SK-N-SH (cell line): ENCODE measurements at places on chromosomes 5 and 9.
A peak's percentile ranks its signal among the peaks of the same experiment; 100 is the strongest.

GRCh38 chr5:14105718-14106410, 37.3 kb upstream of the TRIO start:
- no peak for DNase-seq

DNA sequence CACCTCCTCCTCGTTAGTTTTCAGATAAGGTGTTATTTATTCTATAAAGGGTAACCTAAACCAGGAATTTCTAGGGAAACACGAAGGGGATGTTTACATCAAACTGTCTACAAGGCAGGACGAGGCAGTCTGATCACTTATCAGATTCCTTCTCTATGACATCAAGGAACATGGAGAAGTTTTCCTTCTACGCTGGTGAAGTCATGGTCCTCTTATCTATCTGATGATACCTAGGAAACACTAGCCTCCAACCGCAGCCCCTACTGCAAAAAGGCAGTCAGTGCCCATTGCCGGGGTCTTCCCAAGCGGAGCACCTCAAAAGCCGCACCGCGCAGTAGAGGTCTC, 1.5 kb downstream of the MPDZ start:
- DNase-seq, result no peak

- DNase-seq, result no peak
Measured at GRCh38 chr5:39173069-39173468, 46.3 kb downstream of the FYB1 start.

- no peak for DNase-seq
Measured at GRCh38 chr9:1421436-1421835, 371.3 kb downstream of the DMRT2 start.

- no peak for DNase-seq
Measured at GRCh38 chr5:21236104-21236503, 1248.1 kb upstream of the CDH18 start.

DNA sequence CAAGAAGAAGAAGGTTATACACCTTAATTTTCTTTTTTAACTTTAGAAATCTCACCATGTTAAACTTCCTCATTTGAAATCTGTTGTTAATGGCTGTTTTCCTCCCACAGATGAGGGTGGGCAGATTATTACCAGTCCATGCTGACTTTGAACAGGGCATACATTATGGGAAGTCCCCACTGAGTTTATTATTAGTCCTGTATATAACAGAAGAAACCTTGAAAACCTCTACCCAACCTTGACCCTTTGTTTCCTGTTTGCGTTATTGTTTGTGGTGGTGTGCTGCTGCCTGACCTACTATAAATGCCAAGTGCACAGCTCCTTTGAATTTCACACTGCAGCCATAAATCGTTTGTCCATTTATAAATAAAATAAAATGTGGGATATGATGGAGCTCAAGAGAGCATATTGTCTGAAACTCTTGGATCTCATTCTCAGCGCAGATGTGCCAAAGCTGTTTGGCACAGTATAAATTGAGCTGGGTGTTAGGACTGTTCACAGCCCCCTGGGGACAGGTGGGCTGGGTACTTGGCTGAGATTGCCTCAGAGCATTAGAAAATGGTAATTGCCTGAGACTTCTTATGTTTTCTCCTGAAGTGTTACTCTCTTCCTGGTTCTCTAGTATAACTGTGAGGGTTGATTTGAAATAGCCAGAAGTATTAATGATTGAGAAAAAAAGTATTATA, 139.6 kb downstream of the SPATA31D1 start:
- DNase-seq, result no peak

DNA sequence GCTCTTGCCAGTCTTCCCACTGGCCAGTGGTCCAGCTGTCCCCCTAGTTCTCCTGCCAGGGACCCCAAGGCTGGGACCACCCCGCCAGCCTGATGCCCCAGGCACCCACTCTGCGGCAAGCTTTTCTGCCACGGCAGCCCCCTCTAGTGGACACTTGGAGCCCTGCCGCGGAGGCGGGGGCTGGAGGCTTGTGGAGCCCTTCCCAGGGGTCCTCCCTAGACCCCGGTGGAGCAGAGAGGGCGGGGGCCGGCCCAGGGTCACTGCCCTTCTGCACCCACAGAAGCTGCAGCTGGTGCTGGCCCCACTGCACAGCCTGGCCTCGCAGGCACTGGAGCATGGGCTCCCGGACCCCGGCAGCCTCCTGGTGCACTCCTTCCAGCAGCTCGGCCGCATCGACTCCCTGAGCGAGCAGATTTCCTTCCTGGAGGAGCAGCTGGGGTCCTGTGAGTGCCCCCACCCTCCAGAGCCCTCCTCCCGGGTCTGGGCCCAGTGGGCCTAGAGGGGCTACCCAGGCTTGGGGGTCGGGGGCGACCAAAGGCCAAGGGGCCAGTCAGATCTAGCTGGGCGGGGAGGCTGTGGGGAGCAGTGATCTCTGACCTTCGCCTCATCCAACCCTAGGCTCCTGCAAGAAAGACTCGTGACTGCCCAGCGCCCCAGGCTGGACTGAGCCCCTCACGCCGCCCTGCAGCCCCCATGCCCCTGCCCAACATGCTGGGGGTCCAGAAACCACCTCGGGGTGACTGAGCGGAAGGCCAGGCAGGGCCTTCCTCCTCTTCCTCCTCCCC, 9.1 kb downstream of the EGFL7 start:
- peak; percentile 93 for DNase-seq

DNA sequence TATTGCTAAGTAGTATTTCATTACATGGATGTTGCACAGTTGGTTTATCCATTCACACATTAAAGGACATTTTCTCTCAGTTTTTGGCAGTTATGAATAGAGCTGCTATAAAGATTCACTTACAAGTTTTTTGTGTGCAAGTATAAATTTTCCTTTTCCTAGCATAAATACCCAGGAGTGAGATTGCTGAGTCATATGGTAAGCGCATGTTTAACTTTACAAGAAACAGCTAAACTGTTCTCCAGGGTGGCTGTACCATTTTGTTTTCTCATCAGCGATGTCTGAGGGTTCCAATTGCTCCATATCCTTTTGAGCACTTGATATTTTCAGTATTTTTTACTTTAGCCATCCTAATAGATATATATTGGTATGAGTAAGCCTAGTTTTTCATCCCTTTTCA, 16.4 kb upstream of the ABCA1 start:
- DNase-seq, result no peak

DNA sequence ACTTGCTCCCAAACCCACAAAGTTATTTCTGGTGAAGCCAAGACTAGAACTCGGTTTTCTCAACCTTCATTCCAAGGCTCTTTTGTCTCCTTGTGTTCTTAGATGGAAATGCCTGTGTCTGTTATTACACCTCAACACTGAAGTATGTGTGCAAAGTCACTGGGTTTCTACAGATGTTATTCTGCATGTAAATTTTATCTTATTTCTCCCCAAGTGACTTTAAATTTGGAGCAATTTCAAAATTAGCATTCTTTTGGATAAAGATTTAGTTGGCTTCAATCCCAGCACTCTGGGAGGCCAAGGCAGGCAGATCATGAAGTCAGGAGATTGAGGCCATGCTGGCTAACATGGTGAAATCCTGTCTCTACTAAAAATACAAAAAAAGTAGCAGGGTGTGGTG, 104.4 kb upstream of the GNA14 start:
- no peak for DNase-seq

- no peak for DNase-seq
Measured at GRCh38 chr5:69502367-69502766, 9.8 kb downstream of the OCLN start.

DNA sequence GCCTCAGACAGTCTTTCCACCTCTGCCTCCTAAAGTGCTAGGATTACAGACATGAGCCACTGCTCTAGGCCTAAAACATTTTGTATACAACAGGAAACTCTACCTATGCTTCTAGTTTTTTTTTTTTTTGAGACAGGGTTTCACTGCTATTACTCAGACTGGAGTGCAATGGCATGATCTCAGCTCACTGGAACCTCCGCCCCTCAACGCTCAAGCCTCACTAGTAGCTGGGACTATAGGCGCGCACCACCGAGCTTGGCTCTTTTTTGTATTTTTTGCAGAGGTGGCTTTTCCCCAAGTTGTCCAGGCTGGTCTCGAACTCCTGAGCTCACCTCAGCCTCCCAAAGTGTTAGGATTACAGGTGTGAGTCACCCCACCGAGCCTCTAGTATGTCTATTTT, 5.4 kb downstream of the HSPA9 start:
- no peak for DNase-seq

GRCh38 chr9:2691626-2692025, 25.7 kb upstream of the KCNV2 start:
- no peak for DNase-seq

DNA sequence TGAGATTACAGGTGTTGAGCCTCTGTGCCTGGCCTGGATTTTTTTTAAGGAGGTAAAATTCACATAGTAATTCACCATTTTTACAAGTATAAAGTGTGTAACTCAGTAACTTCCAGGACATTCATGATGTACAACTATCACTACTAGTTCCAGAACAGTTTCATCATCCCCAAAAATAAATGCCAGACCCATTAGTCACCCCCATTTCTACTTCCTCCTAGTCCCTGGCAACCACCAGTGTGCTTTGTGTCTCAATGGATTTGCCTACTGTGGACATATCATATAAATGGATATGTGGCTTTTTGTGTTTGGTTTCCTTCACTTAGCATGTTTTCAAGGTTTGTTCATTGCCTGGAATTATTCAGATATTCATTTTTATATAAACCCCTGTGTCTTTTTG, 72.5 kb upstream of the PANK3 start:
- no peak for DNase-seq

GRCh38 chr5:94796586-94796985, 178.1 kb downstream of the SLF1 start:
- DNase-seq, result no peak

DNA sequence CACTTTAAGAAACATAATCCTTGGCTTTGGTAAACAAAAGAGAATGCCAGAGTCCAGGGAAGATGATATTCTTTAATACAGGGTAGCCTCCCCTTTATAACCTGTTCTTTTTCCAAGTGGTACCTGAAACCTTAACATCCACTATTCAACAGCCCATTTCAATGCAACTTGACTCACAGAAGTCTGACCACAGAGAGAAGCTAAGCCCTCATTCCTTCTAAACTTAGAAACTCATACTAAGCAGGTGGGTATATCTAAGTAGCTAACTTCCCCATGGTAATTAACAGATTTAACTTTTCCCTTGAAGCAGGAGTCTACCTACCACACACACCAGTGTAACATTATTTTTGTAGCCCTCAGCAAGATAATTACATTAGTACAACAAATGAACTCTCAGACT, 91.9 kb downstream of the CEMIP2 start:
- no peak for DNase-seq

GRCh38 chr5:134594336-134594735, 38.3 kb downstream of the SAR1B start:
- no peak for DNase-seq

- DNase-seq, result no peak
Measured at GRCh38 chr5:95072281-95072680, 212.6 kb downstream of the MCTP1 start.

DNA sequence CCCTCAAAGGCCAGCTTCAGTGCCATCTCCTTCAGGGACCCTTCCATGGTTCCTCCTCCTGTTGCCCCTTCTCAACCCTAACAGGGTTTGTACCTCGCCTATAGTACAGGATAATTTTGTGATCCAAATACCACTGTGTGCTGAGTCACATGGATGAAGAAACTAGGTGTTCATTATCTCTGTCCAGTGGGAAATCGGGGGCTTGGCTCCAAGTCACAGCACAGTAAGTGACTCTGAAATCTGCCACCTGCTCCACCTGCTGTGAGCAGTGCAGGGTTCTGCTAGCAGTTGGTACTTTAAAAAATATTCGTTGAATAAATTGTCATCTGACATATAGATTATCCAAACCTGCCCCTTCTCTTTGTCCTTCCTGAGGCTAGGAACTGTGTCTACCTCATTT, 123.2 kb upstream of the OTULINL start:
- DNase-seq, result no peak

- no peak for DNase-seq
Measured at GRCh38 chr5:160750938-160751657, 100.9 kb downstream of the ATP10B start.

GRCh38 chr9:93968451-93969327, 13.5 kb upstream of the BARX1 start:
- DNase-seq, result no peak

- DNase-seq, result no peak
Measured at GRCh38 chr5:138032028-138032571, 779 bp downstream of the FAM13B start.

DNA sequence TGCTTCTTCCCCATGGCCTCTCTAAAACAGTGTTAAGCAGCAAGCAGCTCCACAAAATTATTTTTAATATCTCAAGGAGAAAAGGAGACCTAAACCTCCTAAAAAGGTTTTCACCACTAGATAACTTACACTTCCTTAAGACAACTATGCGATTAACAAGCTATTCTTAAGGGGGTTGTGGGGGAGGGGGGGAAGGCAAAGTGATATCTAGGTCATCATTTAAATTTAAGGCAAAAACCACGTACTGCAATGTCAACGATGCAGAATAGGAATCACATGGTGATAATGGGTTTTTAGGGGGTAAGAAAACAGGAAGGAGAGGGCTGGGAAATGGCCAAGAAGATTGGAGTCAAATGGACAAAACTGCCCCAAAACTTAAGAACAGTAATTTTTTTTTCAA, 32.6 kb downstream of the CSNK1A1 start:
- no peak for DNase-seq

GRCh38 chr5:15001517-15001916, 129.9 kb upstream of the ANKH start:
- no peak for DNase-seq

- DNase-seq, result no peak
Measured at GRCh38 chr5:110836851-110837250, 98.0 kb downstream of the SLC25A46 start.

- DNase-seq, result no peak
Measured at GRCh38 chr5:65034813-65035209, 266.1 kb downstream of the CWC27 start.

- no peak for DNase-seq
Measured at GRCh38 chr5:10639846-10640368, 76.0 kb downstream of the ANKRD33B start.

DNA sequence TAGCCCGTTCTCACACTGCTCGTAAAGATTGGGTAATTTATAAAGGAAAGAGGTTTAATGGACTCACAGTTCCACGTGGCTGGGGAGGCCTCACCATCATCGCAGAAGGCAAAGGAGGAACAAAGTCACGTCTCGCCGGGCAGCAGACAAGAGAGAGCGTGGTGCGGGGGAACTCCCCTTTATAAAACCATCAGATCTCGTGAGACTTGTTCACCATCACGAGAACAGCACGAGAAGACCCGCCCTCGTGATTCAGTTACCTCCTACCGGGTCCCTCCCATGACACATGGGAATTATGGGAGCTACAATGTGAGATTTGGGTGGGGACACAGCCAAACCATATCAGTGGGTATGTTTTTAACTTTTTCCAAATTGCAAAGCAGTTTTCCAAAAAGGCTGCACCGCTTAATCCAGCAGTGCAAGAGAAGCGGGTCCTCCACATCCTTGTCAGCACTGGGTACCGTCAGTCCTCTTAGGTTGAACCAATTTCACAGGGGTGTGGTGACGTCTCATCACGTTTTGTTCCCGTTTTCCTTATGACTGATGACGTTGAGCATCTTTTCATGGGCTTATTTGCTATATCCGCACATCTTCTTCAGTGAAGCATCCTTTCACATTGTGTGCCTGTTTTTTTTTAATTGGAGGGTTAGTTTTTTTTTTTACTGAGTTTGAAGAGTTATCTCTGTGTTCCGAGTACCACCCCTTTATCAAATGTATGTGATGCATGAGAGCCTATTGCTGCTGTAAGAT, 8.0 kb upstream of the FCN2 start:
- no peak for DNase-seq

- DNase-seq, result no peak
Measured at GRCh38 chr9:127213859-127214258, 50.7 kb upstream of the GARNL3 start.
